Non-pigmented ciliary epithelial cell (primary cell): ENCODE measurements at places on chromosomes 11 and 22.

DNA sequence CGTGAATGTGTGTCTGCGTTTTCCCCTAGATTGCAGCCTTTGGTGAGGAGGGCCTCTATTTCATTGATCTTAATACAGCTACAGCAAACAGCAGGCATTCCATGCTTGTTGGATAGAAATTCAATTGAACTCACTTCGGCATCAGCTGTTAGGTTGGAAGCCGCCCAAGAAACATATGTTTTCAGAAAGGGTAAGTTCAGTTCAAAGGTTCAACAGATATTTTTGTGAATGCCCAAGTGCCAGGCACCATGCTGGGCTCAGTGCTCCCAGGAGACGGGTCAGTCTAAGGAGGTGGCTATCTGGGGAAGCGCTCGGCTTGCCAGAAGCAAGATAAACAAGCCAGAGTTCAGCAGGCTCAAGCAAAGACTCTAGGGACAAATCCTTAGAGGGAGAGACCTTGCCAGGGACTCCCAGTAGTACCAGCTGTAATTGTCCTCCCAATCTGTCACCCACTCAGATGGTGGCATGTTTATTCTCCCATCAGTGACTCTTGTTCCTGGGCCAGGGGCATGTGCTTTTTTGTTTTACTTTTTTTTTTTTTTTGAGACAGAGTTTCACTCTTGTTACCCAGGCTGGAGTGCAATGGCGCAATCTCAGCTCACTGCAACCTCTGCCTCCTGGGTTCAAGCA is 64.5 kb upstream of the LARGE1 start:
- DNase-seq, result no peak

DNA sequence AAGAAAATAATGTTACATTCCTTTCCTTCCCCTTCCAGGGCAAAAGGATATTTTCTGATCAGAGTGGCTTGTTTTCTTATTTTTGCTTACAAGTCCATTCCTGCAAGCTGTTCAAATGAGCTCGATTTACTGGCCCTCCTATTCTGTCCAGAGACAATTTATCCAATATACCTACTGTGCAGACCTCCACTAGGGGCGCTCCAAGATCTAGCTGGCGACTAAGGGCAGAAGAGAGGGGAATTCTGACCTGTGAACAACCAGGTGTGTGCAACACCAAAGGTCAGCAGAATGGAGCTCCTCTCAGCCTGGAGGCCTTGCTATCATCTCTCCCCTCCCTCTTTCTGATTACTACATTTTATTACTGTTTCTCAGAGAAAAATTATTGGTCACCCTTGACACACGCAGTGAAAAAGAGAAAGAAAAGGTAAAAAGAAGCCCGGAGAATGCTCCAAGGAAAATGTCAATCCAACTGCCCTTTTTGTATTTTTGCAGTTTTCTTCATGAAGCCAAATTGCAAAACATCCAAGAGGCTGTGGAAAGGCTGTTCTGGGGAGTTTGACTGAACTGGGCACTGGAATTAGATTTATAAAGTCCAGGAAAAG is 3.2 kb downstream of the SEZ6L start:
- peak; percentile 1 for DNase-seq

DNA sequence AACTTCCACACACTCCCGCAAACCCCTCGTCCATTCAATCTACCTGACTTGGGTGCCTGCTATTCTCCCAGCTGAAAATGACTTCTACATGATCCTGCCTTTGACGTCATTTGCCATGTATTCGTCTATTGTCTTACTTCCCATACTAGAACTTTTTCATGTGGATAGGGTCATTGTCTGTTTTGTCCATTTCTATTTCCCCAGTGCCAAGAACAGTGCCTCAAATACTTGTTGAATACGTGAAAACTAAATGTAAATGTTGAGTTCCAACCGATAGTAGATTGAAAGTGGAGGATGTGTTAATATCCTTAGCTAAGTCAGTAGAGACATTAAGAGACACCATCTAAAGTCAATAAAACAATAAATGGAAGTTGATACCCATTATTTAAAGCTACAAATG is 935 bp downstream of the TRIM68 start:
- no peak for DNase-seq

DNA sequence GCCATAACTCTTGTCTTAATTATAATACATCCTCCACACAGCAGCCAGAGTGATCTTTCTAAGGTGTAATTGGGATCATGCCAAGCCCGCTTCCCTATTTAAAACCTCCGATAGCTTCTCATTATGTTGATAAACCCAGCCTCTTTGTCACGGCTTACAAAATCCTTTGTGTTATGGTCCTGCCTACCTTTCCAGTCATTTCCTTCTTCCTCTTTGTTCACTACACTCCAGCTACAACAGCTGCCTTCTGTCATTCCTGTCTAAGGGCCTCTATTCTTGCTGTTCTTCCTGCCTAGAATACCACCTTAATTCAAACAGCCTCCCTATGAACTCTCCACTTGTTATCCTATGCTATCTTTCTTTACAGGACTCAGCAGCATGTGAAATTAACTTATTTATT is 70.6 kb upstream of the CAPRIN1 start:
- no peak for DNase-seq

- DNase-seq, result peak; percentile 24
Observed at GRCh38 chr22:38831166-38831945, 12.5 kb downstream of the NPTXR start.

DNA sequence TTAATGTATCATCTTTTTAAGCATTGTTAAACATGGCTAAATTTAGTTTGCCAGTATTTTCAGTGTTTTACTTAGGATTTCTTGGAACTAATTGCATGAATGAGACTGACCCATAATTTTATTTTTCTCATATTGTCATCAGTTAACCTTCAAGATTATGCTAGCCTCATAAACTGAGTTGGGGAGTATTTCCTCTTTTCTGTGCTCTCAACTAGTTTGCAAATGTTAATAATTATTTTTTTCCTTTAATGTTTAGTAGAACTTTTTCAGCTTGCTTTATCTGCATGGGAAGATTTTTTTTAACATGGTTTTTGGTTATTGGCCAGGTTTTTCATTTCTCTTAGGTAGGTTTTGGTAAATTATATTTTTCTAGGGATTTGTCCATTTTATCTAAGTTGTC is 235.4 kb upstream of the SESN3 start:
- DNase-seq, result no peak

GRCh38 chr11:16981651-16982194 is 32.5 kb downstream of the PLEKHA7 start:
- DNase-seq, result peak; percentile 23

DNA sequence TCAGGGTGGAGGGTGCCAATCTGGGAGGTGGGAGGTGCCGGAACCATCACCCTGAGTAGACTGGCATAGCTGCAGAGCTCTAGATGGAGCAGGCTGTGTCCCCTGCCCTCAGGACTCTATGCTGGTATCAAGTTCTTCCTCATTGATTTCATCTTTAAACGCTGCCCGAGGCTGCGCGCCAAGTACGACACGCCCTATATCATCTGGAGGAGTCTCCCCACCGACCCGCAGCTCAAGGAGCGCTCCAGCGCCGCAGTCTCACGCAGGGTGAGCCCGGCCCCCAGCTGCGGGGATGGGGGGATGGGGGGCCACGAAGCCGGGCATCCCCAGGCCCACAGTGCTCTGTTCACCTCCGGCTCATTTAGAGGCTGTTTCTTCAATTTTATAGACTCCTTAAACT is 52.5 kb downstream of the GRAMD4 start:
- no peak for DNase-seq

DNA sequence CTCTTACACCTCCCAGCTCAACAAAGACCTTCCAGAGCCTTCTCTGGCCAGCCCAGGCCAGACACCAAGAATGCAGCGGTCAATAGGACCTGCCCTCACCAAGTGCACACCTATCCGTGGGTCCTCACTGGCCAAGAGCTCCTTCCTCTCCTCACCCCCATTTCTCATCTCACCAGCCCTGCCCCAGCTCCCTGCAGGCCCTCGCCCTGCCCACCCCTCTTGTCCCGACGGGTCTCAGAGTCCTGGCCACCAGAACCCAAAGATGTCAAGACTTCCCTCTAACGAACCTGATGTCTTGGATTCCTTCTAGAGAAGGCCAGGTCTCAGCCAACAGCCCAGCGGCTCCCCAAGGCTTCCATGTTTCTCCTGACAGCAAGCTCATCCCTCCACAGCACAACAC is 43.6 kb downstream of the IGF2 start:
- DNase-seq, result no peak

- DNase-seq, result no peak
Observed at GRCh38 chr22:23237201-23237798, 57.0 kb downstream of the BCR start.

DNA sequence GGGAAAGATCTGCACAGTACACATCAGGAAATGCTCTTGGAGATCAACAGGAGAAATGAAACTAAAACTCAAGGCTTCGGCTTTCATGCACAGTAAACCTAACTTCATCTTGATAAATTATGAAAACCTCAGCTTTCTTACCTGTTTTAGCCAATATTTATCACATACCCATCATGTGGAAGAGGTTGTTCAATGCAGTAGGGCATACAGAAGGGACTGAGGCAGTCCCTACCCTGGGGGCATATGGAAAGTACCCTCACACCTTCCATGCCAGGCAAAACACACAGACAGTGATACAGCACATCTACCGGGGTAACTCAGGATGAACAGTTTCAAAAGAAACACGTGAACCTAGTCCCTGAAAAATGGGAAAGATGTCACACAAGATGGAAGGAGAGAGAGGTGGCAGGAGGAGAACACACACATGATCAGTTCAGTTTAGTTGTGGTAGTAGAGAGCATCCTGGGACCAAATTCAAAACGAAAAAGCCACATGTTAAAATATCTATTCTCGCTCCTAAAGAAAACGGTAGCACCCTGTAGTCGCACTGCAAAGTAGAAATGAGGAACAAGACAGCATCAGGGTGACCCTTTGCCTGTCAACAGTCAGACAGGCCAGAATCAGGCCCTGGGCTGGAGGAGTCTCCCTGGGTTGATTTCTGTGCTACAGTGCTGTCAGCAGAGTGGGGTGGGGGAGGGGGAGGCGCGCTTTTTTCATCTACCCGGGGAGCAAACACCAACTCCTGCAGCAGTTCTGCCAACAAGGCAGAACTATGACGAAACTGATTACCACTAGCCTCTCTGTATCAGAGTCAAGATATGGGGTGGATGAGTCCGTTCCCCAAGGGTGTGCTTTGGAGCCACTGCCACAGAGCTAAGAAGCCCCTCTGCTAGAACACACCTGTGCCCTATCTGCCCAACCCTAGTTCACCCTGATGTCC is 1.3 kb downstream of the HIRA start:
- DNase-seq, result no peak

- no peak for DNase-seq
Observed at GRCh38 chr11:61149624-61150615, 11.3 kb downstream of the VPS37C start.

GRCh38 chr11:82557274-82557673 is 176.4 kb downstream of the FAM181B start:
- no peak for DNase-seq

GRCh38 chr11:69075421-69076128 is 26.8 kb downstream of the TPCN2 start:
- DNase-seq, result peak; percentile 81
